ENCODE measurements at places on chromosomes 16 and 17.

GRCh38 chr17:40026816-40027613, 11.8 kb downstream of the CSF3 start:
- peak; percentile 50 for DNase-seq

DNA sequence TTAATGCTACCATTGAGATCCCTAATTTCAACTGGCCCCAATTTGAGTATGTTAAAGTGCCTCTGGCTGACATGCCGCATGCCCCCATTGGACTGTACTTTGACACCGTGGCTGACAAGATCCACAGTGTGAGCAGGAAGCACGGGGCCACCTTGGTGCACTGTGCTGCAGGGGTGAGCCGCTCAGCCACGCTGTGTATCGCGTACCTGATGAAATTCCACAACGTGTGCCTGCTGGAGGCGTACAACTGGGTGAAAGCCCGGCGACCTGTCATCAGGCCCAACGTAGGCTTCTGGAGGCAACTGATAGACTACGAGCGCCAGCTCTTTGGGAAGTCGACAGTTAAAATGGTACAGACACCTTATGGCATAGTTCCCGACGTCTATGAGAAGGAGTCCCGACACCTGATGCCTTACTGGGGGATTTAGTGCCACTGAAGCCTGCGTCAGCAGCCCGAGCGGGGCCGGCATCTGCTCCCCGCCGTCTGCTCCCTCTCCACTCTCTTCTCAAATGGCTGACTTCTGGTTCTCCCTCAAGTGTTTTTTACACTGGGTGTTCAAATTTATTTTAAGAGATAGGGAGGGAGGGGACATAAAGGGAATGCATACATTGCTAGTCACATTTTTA, 22.9 kb downstream of the DUSP14 start:
- no peak for DNase-seq

- no peak for DNase-seq
Measured at GRCh38 chr17:27303734-27304133, 9.8 kb downstream of the WSB1 start.

GRCh38 chr16:30186782-30187555, 3.6 kb downstream of the CORO1A start:
- peak; percentile 82 for DNase-seq

DNA sequence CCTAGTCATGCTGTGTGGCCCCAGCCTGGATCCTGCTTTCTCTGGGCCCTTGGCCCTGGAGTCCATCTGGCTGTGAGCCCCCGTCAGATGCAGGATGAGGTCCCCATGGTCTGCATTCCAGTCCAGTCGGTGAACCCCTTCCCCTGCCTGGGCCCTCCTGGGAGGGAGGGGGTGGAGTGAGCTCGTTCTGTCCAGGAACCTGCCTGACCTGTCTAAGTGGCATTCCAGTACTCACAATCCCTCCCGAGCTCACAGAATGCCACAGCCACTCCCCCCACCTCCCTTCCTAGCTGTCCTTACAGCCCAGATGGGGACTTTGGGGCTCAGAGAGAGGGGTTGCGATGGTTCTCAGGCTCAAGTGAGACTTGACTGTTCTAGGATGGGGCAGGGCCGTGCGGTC, 15.5 kb downstream of the SPNS2 start:
- DNase-seq, result no peak

DNA sequence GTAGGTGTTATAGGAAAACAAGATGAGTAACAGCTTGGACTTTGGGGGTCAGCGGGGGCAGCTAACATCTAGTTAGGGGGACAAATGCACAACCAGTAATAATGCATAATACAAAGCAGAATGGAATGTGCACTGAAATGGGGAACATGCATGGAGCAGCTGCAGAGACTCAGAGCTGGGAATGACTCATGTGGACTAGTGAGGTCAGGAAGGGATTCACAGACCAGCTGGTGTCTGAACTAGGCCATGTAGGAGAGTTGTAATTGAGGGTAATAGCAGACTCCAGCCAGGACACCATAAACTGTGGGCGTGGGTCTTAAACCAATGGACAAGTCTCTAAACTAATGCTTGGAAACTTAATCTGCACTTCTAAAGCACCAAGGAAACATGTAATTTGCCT, 176.8 kb upstream of the ASIC2 start:
- DNase-seq, result no peak

- DNase-seq, result peak; percentile 34
Measured at GRCh38 chr16:85615014-85615851, 2.1 kb downstream of the GSE1 start.

DNA sequence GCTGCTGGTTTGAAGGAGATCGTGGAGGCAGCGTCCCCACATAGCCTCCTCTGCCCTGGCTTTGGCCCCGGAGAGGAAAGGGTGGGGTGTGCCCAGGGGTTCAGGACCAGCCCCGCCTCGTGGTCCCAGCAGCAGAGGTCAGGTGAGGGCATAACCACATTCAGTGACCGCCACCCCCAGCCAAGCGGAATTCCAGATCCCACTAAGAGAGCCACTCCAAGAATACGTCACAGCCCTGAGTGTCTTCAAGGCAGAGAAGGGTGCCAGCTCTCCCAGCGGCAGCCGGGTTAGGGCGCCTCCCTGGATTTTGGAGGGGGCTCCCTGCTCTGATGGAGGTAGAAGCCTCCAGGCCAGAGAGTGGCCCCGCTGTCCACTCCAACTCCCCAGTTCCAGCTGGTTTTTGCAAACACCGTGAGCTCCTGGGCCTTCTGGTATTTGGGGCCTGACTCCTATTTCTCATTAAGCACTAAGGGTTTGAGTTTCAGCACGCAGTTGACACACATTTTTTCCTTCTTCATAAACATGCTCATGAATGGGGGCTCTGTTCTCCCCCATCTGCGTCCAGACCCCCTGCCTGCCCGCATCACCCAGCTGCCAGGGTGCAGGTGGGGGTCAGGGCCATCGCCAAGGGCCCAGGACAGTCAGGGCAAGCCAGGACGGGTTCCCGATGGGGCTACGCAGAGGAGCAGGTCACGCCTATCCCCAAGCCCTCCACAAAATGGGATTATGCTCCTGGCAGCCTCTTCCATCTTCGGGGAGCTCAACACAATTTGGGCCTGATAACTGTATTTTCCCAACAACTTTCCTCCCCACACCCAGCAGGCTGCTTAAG, 98.4 kb upstream of the PLCG2 start:
- DNase-seq, result no peak

- no peak for DNase-seq
Measured at GRCh38 chr16:69223882-69224281, 36.9 kb downstream of the SNTB2 start.

DNA sequence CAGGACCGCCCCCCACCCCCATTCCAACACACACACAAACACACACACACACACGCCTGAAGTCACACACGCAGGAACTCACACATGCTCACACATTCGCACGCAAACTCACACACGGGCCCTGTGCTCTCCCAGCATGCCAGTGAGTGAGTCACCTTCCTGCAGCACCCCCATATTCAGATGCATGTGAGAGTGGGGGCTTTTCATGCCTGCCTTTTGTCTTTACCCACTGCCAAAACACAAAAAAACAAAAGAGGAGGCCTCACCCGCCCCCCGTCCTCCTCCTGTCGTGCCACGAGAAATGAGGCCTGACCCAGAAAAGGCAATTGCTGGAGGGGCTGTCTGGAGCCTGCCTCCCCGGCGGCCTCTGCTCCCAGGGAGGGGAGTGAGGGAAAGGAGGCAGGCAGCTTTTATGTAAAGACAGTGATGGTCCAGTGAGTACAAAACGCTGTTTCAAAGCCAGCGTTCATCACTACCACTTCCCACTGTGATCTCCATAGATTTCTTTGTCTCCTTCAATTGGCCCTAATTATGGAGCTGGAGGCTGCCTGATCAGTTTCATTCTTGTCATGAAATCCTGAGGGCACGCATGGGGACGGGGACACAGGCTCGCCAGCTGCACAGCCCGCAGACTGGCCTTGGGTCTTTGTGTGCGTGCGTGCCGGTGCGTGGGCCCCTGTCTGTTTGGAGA, 29.5 kb upstream of the GSE1 start:
- DNase-seq, result no peak

- peak; percentile 44 for DNase-seq
Measured at GRCh38 chr16:4115209-4115948, 863 bp downstream of the ADCY9 start.

DNA sequence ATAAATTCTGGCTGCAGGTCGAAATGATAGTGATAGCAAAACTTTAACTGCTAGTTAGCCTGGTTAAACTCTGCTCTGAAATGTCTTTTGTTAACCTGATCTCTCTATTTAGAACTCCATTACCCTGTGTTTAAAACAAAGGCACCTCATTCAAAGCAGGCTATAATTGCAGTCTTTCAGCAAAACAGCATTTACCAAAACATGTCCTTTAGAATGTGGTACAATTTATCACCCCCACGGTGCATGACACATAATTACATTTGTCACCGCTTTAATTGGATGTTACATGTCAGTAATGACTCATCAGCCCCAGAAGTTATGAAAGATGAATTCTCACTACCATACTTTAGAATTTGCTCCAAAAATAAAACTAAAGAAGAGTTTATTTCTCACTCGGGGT, 295.4 kb downstream of the TOX3 start:
- no peak for DNase-seq

DNA sequence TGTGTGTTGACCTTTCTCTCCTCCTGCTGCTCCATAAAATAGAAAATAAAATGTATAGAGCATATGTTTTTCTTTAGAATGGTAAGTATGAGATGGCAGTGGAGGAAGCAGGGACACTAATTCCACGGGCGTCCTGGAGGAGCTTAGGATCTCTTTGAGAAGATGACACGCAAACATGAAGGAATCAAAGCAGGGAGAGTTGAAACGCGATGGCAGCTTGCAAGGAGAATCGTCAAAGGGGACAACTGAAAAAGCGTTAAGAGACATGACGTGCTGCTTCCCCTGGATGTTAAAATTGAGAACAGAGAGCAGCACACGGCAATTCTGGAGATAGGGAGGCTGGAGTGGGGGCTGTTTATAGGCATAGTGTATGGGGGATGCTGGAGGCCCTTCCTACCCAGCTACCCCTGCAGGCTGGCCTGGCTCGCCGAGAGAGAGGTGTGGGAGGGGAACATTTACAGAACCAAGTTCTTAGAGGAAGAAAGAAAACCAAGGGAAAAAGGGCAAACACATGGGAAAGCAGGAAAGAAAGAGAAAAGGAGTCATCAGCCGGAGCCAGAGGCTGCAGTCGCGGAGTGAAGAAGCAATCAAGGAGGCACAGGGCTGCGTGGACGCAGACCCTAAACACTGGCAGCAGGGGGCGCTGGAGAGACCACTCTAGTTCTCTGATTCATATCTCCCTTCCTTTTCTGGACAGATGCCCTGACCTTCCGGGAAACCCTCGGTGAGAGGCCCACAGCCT, 55.8 kb downstream of the MYH13 start:
- DNase-seq, result peak; percentile 28

DNA sequence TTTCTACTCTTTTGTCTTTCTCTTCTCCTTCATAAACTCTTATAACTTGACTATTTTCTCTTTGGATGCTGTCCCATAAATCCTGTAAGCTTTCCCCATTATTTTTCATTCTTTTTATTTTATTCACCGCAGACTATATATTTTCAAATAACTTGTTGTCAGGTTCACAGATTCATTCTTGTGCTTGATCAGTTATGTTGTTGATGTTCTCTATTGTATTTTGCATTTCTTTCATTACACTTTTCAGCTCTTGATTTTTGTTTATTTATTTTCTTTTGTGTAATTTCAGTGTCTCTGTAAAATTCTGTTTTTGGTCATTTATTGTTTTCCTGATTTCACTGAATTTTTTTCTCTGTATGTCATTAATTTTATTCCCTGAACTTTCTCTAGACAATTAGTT, 49.2 kb downstream of the EFCAB13 start:
- no peak for DNase-seq

DNA sequence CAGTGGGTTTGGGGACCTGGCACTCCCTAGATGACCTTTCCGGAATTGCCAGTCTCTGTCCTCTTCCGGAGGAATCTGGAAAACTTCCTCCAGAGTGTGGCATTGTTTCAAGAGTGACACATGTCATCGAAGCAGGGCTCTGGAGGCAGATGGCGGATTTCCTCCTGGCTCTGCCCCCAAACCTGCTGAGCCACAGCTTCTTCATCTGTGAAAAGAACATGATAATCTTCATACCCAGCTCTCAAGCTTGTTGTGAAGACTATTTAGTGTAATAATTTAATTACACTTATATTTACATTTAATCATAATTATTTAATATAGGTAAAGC, 19.7 kb upstream of the TEX2 start:
- DNase-seq, result peak; percentile 27

GRCh38 chr17:58229881-58230280, 8.5 kb upstream of the LPO start:
- no peak for DNase-seq

- no peak for DNase-seq
Measured at GRCh38 chr16:81390840-81391239, 53.8 kb upstream of the CMIP start.

- peak; percentile 97 for DNase-seq
Measured at GRCh38 chr17:75404223-75404730, 1.2 kb downstream of the GRB2 start.

GRCh38 chr16:50627419-50627818, 53.7 kb downstream of the SNX20 start:
- DNase-seq, result no peak

DNA sequence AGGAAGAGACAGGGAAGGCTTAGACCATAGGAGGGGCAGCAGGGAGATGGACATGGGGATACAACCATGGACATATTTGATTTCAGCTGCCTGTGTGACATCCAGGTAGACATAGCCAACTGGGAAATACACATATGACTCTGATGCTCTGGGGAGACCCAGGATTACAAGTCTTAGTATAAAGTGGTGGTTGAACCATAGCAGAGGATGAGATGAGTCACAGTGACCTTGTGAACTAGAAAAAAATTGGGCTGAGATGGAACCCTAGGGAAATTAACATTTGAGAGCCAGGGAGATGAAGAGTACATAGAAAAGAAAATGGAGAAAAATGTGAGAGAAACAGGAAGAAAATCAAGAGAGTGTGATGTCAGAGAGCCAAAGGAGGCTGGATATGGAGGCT, 10.2 kb downstream of the MARCHF10 start:
- DNase-seq, result no peak

DNA sequence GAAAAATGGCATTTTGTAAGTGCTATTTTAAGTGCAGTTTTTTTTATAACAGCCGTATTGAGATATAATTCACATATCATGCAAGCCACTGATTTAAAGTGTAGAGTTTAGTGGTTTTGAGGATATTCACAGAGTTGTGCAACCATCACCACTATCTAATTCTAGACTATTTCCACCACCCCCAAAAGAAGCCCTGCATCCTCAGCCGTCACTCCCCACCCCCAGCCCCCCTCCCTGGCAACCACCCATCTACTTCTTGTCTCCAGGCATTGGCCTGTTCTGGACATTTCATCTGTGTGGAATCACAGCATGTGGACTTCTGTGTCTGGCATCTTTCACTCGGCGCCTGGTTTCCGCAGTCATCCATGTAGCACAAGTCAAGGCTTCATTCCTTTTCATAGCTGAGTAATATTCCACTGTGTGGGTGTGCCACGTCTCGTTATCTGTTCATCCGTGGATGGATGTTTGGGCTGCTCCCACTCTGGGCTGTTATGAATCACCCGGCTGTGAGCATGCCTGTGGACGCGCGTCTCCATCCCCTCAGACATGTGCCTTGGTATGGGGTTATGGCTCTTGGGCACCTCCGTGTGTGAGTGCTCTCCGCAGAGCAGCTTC, 138.4 kb upstream of the CIBAR2 start:
- DNase-seq, result no peak

GRCh38 chr16:82005027-82005830, 6.0 kb downstream of the SDR42E1 start:
- no peak for DNase-seq

- DNase-seq, result no peak
Measured at GRCh38 chr17:57739402-57740234, 5.5 kb downstream of the CCDC182 start.
